ENCODE measurements at places on chromosomes 12 and 14. TPM values are rescaled to one million over a fixed set of nuclear protein-coding genes. Genes with fewer than 3 reads are reported as not detected.

- DNase-seq, result no peak
These were observed 3.6 kb upstream of the LGALS3 start for GRCh38 chr14:55125403-55125802.

- DNase-seq, result no peak
These were observed 10.6 kb upstream of the PUS1 start for GRCh38 chr12:131918311-131919050.

- DNase-seq, result no peak
These were observed 980.6 kb downstream of the SLC6A15 start for GRCh38 chr12:83932011-83932410.

GRCh38 chr14:41549821-41550607 is 56.7 kb upstream of the LRFN5 start:
- no peak for DNase-seq

SCN8A gene
- 1.4 TPM for total RNA-seq

TMEM132C gene
- total RNA-seq, result not detected

GRCh38 chr12:49673446-49674317 is 33.5 kb downstream of the FMNL3 start:
- DNase-seq, result peak; percentile 47

GRCh38 chr14:93540235-93540634 is 109.5 kb downstream of the UNC79 start:
- no peak for DNase-seq

DNA sequence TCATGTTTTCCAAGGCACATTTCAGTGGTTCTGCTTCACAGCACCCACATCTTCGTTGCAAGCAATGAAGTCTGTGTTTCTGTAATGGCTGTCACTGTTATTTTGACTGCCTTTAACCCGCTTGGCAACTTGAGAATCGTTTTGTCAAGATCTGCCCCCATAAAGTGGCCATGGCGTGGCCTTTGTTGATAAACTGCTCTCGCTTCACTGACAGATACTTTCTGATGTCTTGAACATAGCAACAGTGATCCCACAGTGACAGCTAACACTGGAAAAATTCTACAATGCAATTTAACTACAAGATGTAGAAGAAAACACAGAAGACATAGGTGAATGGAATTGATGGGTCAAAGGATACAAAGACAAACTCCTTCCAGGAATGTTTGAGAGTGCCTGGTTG is 184.2 kb downstream of the KLHL28 start:
- DNase-seq, result no peak

GRCh38 chr14:106845286-106846087 is 1319.1 kb downstream of the TMEM121 start:
- DNase-seq, result peak; percentile 97

DNA sequence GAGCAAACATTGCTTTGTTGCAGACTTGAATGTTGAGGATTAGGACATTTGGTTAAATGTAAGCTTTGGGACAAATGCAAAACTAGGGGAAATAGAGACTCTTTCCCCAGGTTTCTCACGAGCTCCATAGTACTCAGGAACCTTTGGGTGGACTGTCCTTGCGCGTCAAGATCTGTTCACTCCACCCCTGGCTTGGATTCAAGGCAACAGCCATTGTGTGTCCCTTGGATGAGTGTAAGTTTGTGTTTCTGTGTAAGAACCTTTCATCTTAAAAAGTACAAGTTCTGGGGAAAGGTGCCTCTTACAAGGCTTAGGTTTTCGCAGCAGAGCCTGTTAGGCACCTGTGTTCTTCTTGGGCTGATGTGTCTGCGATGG is 3.7 kb downstream of the SUSD6 start:
- no peak for DNase-seq

- DNase-seq, result peak; percentile 52
These were observed 47.2 kb downstream of the MYF5 start for GRCh38 chr12:80763874-80764273.

DNA sequence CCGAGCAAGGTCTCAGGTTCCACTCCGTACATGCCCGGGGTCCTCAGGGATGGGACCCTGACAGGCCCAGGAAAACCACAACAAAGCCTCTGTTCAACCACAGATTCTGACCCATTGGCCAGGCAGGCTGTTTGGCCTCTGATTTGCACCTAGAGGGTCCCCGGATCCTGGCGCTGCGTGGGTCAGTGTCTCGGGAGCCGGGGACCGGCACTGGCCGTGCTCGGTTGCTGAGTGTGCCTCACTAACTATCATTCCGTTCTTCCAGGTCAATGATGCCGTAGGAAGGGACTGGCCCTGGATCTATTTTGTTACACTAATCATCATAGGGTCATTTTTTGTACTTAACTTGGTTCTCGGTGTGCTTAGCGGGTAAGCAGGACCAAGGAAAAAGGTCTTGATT is 290.2 kb upstream of the FKBP4 start:
- no peak for DNase-seq

DNA sequence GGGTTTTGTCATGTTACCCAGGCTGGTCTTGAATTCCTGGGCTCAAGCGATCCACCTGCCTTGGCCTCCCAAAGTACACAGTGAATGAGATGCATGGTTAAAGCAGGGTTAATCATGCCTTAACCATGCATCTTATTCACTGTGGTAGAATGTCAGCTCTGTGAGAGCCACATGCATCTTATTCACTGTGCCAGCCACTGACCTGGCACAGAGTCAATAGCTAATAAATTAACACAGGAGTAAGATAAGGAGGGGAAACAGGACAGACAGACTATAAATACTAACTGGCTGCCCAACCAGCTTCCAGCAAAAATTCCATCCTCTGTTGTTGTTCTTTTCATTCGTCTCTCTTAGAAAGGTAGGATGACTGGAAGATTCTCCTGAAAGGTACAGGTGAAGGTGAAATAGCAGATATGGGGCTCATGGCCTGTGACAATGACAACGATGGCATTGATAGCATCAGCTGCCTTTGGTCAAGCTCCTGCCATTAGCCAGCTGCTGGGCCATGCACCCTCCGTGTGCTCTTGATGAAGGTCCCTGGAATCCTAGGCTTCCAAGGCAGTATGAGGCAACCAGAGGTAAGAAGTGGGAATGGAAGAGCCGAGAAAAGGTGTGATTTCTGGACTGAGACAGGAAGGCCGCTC is 76.6 kb downstream of the ZNF664 start:
- DNase-seq, result no peak

STAB2 gene
- total RNA-seq, result not detected

GRCh38 chr12:1830981-1831963 is 10.9 kb downstream of the LRTM2 start:
- peak; percentile 55 for DNase-seq

JKAMP gene
- total RNA-seq, result 41.6 TPM

DNA sequence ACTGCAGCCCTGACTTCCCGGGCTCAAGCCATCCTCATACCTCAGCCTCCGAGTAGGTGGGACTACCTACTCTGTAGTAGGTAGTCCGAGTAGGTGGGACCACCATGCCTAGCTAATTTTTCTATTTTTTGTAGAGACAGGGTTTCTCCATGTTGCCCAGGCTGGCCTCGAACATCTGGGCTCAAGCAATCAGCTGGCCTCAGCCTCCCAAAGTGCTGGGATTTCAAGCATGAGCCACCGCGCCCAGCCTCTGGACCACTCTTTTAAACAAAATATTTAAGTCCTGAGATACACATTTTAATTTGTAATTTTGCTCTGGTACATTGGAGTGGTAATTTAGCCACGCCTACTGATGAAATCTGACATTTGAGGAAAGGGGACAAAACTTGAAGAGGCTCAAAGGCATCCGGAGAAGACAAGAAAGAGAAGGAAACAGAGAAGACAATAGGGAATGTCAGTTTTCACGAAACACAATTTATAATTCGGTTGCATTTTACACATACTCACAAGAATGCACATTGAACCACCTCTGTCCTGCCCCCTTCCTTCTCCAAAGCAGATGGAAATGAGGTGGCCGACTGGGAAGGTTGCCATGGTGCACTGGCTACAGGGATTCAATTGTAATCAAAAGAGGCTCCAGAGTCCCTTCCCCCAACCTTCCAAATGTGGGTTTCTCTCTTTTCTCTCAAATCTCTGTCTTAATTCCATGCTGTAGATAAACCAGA is 9.7 kb upstream of the TUBA1A start:
- DNase-seq, result no peak

DNA sequence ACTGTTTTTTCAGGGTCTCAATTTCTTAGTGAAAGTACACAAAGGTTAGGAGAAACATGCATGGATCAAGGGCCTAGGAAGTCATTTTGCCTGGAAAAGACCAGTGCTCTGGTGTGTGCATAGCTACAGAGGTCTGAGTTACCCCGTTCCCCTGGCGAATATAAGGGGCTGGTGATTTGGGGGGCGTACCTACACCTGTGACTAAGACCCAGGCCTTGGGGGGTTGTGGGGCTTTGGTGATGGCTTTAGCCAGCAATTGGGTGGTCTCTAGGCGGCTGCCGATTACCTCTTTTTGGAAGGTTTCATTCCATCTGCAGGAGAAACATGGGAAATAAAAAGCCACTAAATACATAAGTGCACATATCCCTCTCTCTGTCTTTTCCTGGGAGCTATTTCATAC is 1.1 kb downstream of the SDR39U1 start:
- DNase-seq, result no peak

DNA sequence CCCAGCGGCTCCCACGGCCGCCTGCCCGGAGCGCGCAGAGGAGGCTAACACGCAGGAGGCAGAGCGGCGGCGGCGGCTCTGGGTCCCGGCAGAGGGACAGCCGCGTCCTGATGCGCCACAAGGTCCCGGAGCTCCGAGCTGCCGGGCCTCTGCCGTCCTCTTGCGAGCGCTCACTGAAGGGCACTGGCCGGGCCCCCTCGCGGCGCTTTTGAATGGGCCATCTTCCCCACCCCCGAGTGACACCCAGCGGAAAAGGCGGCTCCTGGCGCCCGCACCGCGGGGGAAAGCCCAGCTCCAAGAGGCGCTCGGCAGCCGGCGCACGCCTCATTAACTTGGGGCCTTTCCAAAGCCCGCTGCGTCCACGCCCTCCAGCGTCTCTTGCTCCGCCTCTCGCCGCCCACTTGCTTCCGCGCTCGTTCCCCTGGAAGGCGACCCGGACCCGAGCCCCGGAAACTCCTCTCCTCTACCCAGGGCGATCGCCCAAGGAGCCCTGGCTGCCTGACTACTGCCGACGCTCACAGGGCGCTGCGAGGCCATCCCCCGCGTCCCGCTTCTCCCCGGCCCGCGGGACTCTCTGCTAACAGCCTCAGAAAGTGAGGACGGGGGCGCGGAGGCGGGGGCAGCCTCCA is at the start of gene PHLDA1:
Gene PHLDA1, minus strand, starts transcription at position 363 of the 629 bp plus-strand sequence.
- DNase-seq, result peak; percentile 91

ASB8 gene
- 15.5 TPM for total RNA-seq

- no peak for DNase-seq
These were observed 45.8 kb downstream of the MIA2 start for GRCh38 chr14:39279515-39279914.

NOVA1 gene
- total RNA-seq, result 0.13 TPM

C12orf50 gene
- not detected for total RNA-seq

Measured in HepG2 (cell line).